Neural progenitor cell (in vitro differentiated cells): ENCODE measurements at places on chromosomes 4 and X.

- no peak for DNase-seq
These were observed 18.8 kb upstream of the MXD4 start for GRCh38 chr4:2280531-2281300.

- DNase-seq: no peak
These were observed 77.0 kb upstream of the C4orf50 start for GRCh38 chr4:6095023-6095752.

DNA sequence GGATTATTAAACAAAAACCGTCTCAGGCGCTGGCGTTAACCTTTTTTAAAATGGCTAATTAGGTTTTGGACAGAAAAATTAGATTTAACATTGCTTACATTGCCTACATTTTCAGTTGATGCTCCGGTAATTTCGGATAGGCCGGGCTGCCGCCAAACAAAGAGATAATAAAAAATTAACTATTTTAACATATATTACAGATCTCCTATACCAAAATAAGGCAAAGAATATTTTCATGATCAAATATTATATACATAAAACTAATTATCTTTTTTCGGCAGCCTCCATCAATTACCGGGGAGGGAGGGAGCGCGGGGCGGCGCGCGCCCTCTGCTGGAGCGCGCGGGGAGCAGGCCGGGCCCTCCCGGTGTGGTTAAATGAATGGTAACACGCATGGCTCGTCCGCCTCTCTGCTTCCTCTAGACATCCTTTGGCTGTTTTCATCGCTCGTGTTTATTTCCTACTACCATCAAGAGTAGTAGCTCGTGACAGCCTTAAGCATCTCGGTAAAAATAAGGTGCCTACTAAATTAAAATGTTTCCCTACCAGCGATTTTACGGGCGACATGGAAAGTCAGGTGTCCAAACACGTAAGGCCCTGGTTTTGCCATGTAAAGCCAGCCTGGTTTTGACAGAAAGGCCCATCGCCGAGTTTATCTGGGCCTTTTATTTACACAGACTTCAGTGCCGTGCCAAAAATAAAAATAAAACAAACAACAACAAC, 52.4 kb upstream of the TMEM33 start:
- DNase-seq: peak; percentile 72

DNA sequence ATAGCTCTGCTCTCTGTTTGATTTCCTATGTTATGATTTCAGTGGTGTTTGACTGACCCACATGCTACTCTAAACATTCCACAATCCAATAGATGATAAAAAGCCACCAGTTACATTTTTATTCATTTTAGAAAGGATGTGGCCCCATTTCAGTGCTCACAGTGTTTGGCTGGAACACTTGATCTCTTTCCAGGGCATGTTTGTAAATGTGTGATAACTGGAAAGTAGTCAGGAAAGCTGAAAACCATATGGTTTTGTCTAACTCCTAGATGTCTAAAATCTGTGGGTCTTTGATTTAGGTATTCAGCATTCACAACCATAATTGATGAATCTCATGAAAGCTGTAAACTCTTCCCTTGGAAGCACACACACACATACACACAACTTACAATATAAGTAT, 904.9 kb upstream of the AGA start:
- no peak for DNase-seq

- peak; percentile 64 for DNase-seq
These were observed 388.9 kb downstream of the SPRY1 start for GRCh38 chr4:123785538-123785937.

DNA sequence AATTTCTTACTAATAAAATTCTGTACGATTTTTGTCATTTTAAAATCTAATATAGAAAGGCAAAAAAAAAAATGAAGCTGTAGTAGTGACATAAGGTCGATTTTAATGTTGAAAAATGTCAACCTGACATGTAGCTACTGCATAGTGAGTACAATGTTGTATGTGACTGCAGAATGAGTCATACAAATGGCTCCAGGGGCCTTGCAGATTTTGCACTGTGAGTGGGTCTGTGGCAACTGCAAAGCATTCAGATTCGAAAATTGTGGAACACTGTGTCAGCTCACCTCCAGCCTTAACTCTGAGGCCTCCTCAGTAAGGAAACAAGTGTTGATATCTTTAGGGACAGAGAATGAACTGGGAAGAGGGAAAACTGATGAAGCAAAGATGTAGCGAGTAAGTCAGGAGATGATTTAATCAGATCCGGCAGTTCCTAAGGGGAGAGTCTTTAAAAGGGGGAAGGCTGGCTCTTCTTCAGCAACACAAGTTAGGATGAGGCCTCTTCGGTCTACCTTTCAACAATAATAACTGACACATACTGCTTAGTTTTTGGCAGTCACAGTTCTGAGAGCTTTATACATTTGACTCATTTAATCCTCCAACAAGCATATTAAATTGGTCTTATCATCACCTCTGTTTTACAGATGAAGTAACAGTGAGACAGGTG, 24.9 kb downstream of the TKTL2 start:
- DNase-seq: no peak

- DNase-seq: no peak
These were observed 182.1 kb downstream of the ASB9 start for GRCh38 chrX:15087747-15088146.

DNA sequence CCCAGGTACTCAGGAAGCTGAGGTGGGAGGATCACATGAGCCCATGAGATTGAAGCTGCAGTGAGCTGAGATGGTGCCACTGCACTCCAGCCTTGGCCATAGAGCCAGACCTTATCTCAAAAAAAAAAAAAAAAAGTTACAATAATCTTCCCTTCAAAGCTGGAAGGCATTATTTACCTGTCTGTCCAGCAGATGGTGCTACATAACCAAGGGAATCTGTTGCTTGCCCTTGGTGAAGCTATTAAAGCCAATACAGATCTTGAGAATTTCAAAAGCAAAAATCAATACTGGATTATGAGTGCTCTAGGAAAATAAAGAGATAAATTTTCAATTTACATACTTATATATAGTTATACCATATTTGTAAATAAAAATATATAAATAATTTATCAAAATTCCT, 25.9 kb downstream of the PKD2 start:
- peak; percentile 69 for DNase-seq

GRCh38 chr4:1738410-1738809, 17.1 kb downstream of the TACC3 start:
- DNase-seq: no peak

DNA sequence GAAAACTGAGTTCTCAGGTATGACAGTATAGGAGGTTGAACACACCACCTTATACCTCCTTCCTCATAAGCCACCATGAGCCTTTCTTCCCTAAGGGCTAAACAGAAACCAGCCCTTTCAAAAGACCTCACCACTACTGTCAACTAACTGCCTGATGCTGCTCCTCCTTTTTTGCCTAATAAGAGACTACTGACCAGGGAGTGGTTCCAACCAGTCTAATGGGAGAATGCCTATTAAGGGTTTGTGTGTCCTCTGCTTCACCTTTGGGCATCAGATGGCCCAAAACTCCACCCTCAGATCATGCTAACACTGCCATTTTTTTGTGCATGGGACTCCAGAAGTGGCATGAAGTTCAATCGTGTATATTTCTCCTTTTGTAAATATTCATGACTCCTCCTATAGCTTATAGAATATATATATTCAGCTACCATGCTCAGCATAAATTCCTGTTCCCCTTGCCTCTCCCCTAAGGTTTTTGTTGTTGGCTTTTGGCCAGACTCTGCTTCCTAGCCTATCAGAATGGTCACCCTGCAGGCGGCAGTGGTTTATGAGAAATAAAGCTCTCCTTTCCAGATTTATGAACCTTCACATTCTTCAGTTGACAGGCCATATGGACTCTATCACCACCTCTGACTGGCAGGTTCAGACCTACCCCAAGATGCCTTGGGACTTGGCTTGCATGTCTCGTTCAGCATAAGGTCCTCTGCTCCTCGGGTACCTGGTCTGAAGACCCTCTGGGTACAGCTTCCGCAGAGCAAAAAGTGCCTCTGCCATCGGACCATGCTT, 28.2 kb downstream of the FGFBP1 start:
- DNase-seq: no peak

DNA sequence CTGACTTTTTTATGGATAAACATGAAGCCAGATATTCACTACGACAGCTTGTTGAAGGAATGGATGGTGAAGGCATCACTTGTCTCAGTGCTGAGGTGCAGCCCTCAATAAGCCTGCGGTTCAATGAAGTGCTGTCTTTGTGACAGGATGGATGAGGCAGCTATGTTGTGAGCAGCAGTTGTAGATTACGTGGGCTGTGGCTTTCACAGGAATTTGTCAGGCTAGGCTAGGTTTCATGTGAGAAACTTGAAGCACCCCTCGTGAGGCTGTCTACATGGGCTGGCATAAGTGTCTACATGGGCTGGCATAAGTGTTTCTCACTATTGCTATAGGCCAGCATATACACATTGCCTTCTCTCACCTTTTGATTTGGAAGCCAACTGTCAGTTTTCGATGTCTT, 1050.0 kb downstream of the ADGRL3 start:
- DNase-seq: no peak

DNA sequence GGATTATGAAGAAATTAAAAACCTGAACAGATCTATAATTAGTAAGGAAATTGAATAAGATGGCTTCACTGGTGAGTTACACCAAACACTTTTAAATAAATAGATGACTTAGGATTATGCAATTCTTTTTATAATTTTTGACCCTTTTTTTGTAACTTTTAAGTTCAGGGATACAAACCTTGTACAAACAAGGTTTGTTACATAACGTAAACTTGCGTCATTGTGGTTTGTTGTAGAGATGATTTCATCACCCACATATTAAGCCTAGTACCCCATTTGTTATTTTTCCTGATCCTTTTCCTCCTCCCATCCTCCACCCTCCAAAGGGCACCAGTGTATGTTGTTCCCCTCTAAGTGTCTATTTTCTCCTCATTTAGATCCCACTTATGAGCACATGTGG, 75.7 kb downstream of the CPEB2 start:
- no peak for DNase-seq

DNA sequence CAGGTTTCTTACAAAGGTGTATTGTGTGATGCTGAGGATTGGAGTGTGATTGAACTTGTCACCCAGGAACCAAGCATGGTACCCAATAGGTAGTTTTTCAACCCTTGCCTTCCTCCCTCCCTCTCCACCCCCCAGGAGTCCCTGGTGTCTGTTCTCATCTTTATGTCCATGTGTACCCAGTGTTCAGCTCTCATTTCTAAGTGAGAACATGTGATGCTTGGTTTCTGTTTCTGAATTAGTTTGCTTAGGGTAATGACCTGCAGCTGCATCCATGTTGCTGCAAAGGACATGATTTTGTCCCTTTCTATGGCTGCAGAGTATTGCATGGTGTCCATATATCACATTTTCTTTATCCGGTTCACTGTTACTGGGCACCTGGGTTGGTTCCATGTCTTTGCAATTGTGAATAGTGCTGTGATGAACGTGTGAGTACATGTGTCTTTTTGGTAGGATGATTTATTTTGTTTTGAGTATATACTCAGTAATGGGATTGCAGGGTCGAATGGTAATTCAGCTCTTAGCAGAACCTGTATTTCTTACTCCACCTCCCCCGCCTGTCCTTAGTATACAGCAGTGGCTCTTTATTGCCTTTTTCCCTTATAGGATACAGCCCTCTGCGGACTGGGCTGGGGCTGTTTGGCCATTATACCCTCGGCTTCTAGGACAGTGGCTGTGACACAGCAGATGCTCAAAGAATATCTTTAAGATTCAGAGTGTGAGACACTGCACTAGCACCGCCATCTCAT, 145.4 kb downstream of the PTTG2 start:
- DNase-seq: no peak

DNA sequence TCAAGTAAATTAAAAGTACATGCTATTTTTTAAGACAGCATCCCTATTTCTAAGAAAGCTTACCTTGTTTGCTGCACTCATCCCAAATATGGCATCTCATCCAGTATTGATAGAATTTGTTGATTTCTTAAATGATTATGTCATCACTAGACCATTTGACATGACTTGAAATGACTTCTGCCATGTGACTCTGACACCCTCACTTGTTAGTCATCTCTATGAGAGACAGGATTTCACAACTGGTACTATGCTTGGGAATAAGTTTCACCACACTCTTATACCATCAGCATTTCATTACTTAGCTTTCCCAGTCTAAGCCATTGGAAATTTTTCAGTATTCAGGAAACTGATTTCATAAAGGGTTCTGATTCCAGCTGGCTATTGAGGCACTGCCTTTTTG, 55.3 kb downstream of the TMPRSS11F start:
- DNase-seq: no peak
